ENCODE measurements at places on chromosomes 5 and 9.

GRCh38 chr9:2138646-2139045 is 123.5 kb downstream of the SMARCA2 start:
- no peak for DNase-seq

DNA sequence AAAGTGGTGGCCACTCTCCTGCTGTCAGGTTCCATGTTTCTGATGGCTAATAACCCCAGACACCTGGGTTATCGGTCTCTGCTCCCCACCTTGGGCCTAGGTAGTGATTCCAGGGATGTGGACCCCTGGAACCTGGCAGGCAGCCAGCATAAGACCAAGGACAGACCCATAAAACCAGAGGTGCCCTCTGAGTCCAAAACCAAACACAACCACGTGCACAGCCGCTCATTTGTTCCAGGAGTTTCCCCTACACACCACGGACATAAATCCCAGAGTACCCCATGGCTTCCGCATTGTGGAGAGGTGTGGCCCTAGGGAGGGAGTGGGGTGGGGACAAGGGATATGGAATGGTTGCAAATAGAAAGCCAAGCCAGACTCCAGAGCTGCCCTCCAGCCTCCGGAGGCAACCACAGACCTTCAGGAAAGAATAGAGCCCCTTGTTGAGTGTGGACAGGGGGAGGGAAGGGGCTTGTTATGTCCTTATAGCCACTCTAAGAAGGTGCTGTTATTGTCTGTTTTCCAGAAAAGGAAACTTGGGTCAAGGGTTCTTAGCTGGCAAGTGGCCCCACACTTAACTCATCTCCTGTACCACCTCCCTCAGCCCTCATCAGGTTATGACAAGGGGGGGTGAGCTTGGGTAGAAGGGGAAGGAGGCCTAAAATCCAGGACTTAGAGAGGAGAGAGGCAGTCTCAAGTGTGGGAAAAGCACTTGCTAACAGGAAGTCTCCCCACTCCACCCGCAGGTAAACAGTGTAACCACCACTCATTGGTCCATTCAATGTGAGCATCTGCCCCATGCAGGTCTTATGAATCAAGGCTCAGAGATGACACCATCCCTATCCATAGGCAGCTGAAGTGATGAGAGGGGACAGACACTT is 23.6 kb upstream of the CYSTM1 start:
- DNase-seq: no peak

- DNase-seq: peak; percentile 53
Observed at GRCh38 chr5:172688349-172689217, 47.5 kb downstream of the NEURL1B start.

GRCh38 chr5:67748165-67748690 is 467.3 kb upstream of the PIK3R1 start:
- DNase-seq: no peak

DNA sequence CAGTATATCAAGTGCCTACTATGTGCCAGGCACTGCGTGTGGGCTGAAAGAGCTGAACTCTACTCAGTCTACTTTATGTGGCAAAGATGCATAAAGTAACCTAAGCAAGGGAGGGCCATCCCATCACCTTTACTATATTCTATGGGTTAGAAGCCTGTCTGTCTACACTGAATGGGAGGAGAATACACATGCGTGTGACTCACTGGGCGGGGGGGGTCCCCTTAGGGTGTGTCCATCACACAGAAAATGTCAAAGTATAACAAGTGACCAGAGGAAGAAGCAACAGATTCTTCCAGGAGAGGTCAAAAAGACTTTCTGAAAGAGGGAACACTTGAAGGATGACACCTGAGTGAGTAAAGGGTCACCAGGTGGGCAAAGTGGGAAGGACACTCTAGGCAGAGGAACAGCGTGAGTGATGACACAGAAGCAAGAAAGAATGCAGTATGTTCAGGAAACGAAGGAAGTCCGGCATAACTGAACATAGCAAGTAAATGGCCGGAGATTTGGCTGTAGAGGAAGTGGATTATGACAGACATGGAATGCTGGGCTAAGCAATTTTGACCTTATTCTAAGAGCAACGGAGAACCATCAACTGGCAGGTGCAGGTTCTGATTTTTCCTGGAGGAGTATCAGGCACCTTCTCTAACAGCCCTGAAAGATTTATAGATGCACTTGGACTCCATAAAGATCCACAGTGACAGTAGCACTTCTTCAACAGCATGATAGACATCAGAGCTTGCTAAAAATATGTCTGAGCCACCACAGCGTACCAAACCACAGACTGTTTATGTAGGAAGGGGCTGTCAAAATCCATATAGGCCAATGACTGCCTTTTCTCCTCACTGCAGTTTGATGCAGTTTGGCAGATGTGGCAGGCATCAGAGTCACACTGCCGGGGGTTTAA is 8.0 kb upstream of the WHRN start:
- DNase-seq: no peak

All from heart right ventricle (tissue), 16 donors.